NCI-H226 (cell line): ENCODE measurements at places on chromosomes 5 and 9.
A peak's percentile ranks its signal among the peaks of the same experiment; 100 is the strongest.

GRCh38 chr5:159947708-159948358 lies 31.6 kb downstream of the ADRA1B start:
- no peak for DNase-seq

DNA sequence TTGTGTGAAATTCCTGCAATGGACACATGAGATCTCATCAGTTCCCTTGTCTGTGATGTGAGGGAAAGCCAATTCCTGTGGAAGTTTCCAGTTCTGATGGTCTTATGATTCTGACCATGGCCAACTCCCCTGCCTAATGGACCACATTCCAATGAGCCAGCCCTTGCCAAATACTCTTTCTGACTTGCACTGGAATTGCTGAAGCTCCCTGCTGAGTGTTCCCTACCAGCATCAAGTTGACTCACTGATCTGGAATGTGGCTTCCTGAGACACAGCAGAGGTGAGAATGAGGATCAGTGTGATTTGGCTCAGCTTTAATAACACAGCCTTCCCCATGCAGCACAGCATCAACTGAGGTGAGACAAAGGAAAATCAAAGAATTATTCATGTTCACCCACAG lies 427.8 kb downstream of the KDM4C start:
- peak; percentile 98 for DNase-seq

DNA sequence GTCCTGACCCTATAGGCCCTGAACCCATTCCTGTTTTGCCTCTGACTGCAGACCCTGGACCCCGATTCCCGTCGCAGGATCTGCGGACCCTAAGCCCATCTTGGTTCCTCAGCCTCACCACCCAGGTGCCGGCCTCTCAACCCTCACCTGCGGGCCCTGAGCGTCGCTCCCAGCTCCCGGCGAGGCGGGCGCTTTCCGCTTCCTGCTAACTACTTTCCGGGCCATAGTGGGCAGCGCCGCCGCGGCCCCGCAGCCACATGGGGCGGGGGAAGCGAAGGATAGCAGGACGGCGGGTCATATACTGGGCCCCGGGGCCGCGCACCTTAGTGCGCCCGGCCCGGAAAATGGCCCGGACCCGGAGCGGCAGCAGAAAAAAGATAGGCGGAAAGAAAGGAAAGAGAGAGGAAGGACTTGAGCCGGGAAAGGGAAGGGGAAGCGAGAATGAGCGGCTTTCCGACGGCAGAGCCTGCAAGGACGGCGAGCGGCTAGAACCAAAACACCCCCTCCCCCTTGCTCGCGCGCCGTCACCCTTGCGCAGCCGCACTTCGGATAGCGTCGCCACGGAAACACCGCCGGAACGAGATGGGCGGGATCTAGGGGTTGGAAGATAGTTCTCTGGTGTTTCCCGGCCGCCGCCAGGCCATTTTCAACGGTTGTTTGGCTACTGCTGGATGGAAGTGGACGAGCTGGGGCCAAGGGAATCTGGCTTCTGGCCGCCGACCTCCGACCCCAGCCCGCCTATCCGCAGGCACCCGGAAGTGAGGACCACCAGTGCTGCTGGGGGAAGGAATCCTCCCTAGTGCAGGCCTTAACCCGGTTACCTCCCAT lies at the start of gene DCAF12:
DCAF12 (minus strand) TSS at position 492 of the 828 bp plus-strand sequence; CDS start at position 225, 267 bp downstream.
- peak; percentile 70 for DNase-seq

DNA sequence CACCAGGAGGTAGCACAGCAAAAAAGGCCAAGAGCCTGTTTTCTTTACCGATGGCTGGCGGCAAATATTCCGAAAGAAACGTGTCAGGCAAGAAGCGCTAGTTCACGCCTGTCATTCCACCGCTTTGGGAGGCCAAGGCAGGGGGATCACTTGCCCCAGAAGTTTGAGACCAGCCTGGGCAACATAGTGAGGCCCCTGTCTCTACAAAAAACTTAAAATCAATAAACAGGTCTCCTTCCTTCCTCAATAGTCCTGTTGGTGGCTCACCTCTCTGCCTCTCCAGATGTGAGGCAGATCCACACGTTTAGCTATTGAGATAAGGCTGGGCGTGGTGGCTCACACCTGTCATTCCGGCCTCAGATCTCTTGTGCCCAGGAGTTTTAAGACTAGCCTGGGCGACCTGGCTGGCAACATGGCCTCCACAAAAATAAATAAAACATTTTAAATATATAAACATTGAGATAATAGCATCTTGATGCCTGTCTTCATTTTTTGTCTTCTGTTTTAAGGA lies 1.3 kb upstream of the TMEM250 start:
- no peak for DNase-seq

DNA sequence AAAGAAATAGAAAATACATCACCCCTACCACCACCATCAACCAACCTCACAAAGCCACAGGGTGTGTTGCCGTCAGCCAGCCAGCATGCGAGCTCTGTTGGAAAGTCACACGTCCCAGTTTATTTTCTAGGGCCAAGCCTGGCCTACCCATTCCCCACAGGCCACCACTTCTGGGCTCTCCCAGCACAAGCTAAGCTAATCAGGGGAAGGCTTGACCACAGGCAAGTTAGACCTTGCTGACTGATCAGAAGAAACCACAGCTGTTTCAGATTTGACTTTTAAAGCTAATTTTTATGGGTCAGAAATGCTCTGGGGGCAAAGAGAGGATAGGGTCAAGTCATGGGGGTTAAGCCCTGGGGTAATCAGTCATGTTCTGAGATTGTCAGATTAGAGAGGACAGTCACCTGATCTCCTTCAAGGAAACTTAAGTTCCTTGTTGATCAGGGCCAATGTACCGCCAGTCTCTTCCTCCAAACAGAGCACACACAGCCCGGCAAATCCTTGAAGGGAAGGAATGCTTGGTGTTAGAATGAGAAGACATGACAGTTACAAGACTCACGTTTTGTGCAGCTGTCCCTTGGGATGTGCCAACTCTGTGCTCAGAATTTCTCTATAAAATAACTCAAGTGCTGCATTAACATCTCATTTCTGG lies 7.6 kb downstream of the SHB start:
- DNase-seq = no peak

DNA sequence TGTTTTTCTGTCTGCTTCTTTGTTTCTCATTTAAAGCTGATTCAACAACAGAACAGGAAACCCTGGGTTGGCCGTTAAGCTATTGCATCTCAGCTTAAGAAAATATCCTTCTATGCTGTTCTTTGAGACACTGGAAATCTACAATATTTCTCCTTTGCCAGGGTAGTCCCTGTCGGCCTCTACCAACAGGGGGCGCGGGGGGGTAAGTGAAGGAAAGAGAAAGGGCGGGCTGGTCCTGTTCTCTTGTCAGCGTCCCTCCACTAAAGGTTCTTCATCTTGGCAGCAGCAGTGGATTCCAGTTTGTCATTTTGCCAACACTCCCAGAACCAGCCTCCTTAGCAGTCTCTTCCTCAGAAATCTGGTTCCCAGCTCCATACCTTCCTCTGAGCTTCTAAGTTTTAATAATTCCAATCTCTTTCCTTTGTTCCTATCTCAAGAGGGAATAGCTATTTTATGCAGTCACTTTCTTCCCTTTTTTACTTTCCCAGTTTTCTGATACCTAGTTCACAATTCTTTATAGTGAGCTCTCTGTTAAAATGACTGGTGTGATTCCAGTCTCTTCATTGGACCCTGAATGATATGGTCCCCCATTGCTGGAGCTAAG lies 222.3 kb downstream of the GLIS3 start:
- peak; percentile 86 for DNase-seq
